ENCODE measurements at places on chromosomes 13 and 19.

DNA sequence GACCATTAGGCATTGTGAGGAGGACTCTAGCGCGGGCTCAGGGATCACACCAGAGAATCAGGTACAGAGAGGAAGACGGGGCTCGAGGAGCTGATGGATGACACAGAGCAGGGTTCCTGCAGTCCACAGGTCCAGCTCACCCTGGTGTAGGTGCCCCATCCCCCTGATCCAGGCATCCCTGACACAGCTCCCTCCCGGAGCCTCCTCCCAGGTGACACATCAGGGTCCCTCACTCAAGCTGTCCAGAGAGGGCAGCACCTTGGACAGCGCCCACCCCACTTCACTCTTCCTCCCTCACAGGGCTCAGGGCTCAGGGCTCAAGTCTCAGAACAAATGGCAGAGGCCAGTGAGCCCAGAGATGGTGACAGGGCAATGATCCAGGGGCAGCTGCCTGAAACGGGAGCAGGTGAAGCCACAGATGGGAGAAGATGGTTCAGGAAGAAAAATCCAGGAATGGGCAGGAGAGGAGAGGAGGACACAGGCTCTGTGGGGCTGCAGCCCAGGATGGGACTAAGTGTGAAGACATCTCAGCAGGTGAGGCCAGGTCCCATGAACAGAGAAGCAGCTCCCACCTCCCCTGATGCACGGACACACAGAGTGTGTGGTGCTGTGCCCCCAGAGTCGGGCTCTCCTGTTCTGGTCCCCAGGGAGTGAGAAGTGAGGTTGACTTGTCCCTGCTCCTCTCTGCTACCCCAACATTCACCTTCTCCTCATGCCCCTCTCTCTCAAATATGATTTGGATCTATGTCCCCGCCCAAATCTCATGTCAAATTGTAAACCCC is 2.8 kb upstream of the CEACAM5 start:
- DNase-seq = no peak

GRCh38 chr13:73090116-73090822 is 31.5 kb downstream of the KLF5 start:
- DNase-seq = peak; percentile 46

DNA sequence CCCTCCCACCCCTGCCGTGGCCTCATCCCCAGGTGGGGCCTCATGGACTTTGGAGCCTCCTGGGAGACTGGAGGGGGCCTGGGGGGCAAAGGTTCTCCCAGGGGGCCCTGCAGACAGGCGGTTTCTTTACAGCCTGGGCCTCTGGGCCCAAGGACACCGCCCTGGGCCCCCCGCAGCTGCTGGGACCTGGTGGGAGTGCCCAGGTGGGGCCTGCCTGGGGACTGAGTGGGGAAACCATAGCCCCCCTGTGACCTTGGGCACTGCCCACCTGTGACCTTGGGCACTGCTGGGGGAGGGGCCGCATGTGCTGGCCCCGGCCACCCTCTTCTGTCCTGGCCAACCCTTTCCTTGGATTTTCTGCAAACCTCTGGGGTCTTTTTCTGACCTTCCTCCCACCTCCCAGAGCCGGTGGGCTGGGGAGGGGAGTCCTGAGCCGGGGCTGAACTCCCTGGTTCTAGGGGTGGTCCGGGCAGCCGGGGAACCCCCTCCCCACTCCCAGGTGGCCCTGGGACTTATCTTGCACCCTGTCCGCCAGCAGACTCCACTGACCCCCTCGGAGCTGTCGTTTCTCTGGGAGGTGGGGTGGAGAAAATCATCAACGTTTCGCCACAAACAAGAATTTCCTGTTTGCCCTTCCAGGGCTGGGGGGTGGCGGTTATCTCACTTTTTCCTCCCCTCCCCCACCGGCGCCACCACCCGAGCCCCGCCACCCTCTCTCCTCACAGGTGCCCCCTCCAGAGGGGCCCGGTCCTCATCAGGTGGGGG is 27.0 kb downstream of the ARID3A start:
- DNase-seq = no peak

- no peak for DNase-seq
These were observed 9.6 kb upstream of the SBNO2 start for GRCh38 chr19:1183543-1184172.

DNA sequence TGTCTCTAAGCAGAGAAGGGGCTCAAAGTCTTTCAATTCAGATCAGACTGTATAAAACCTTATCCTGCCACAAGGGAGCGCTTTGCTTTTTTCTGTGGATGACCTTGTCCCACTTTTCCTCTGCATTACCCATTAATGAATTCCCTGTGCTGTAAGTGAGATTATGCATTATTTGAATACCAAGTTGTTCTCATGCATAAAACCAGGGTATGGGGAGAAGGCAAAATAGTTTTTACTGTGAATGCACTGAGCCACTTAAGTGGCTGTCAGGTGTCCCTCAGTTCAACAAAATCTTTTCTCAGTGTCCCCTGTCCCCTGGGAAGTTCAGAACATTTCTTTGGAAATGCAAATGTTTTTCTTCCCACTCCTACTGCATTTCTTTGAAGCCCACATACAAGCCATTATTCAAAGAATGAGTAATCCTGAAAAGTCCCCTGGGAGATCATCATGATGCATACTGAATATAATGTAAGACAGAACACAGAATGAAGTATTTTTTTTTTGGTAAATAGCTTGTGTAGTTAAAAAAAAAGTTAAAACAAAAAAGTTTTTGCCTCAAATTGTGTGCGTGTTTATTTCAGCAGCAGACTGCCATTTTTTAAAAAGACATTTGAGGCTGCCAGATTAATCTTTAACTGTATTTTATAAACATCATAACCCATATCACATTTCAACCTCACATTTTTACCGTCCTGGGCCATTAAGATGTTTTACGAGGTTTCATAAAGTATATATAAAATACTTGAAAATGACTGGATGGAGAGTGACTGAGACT is 506.7 kb upstream of the PCDH9 start:
- no peak for DNase-seq

GRCh38 chr19:47428177-47428894 is 9.0 kb upstream of the MEIS3 start:
- peak; percentile 95 for DNase-seq

- peak; percentile 40 for DNase-seq
These were observed 43.1 kb downstream of the ZNF726 start for GRCh38 chr19:23957660-23958281.

DNA sequence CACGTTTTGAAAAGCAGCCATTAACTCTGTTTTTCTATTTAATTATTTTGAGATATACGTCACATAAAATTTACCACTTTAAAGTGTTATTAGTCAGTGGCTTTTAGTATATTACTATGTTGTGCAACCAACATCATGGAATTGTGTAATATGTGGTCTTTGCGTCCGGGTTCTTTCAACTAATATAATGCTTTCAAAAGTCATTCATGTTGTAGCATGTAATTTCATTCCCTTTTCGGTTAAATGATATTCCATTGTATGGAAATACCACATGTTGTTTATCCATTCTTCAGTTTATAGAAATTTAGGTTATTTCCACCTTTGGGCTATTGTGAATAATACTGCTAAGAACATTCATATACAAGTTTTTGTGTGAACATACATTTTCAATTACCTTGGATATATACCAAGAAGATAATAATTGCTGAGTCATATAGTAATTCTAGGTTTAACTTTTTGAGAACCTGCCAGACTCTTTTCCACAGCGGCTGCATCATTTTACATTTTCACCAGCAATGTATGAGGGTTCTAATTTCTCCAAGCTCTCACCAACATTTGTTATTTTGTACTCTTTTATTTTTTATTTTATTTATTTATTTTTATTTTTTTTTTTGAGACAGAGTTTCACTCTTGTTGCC is 28.1 kb upstream of the CLDN10 start:
- no peak for DNase-seq
